ENCODE measurements at places on chromosomes 13 and 19. TPM values are rescaled to one million over a fixed set of nuclear protein-coding genes. Genes with fewer than 3 reads are reported as not detected.

The LYPD5 gene
- total RNA-seq = 1.5 TPM

The MEIOSIN gene
- not detected for total RNA-seq

The CEBPA gene
- total RNA-seq = 0.32 TPM

The ADAMTS10 gene
- 0.59 TPM for total RNA-seq

The PALM3 gene
- total RNA-seq = not detected

The CEACAM21 gene
- 13.6 TPM for total RNA-seq

The PSG4 gene
- total RNA-seq = not detected

The FAAP24 gene
- total RNA-seq = 6.4 TPM

The GPR18 gene
- total RNA-seq = 4.8 TPM
